ENCODE measurements at places on chromosomes 4 and X.

DNA sequence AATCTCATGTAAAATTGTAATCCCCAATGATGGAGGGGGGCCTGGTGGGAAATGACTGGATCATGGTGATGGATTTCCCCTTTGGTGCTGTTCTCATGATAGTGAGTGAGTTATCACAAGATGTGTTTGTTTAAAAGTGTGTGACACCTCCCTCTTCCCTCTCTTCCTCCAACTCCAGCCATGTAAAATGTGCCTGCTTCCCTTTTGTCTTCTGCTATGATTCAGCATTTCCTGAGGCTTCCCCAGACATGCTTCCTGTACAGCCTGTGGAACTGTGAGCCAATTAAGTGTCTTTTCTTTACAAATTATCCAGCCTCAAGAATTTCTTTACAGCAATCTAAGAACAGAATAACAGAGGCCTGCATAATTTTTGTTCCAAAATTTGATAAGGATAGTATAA is 85.2 kb downstream of the ANAPC10 start:
- peak; percentile 86 for DNase-seq

DNA sequence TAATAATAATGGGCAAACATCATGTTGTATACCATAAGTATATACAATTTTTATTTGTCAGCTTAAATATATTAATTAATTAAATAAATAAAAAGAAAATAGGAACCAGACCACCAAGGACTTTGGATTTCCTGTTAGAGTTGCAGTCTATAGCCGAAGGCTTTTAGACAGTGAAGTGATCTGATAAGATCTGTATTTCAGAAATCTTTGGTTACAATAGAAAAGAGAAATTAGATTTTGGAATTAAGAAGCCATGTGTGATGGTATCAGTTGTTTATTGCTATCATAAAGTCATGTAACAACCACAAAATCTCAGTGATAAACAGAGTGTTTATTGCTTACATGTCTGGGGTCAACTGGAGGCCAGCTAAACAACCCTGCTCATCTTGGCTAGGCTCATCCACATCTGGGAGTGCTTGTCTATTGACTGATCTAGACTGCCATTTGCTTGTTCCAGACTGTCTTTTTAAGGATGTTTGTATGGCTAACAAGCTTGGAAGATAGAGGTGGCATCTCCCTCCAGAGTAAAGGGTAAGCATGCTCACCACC is 142.1 kb upstream of the USP9X start:
- no peak for DNase-seq

DNA sequence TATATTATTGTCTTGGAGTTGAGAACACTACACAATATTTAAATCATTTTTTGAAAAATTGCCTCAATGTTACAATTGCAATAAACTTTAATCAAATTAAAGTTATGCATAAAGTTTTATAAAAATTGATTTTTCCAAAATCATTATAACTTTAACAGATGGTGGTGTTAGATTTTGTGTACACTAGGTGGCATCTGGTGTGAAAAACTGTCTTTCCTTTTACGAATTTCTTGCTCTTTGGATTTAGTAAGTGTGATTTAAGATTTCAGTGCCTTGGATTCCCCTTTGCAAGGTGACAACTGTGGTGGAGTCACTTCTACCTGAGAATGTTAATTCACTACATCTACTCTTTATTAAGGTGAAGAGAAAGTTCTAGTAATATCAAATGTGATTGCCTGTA is 91.6 kb downstream of the AREG start:
- no peak for DNase-seq

GRCh38 chrX:44747317-44747716 is 96.5 kb upstream of the DUSP21 start:
- no peak for DNase-seq

DNA sequence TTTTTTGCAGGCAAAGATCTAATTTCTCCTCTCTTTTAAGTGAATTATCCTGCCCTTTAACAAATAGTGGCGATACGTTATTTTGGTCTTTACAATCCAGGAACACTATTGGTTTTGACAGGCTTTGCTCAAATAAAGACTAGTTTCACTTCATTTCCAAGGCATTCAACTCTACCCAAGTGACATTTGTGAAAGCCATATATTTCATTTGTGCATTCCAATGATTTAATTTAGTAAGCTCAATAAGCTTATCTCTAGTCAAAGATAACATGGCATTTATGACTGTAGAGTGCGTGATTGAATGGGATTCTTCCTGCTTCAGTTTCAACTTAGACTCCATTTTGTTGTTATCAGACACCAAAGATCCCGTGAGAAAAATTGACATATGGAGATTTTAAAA is 959.8 kb downstream of the ADGRL3 start:
- no peak for DNase-seq

DNA sequence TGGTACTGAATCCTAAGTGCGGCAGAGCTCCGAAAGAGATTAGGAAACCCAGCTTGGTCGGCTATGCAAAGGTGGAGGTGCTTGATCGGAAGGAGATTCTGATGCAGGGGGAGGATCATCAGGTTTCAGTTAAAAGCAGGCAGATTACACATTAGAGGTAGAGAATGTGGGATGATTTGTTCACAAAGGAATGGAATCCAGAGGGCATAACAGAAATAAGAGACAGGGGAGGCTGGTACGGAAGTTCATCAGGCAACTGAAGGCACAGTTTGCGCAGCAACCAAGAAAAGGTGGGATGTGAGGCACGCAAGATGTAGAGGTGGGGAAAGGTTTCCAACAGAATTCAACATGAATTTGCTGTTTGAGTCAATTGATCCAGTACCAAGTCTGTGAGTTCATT is 424 bp upstream of the ZNF330 start:
- no peak for DNase-seq

DNA sequence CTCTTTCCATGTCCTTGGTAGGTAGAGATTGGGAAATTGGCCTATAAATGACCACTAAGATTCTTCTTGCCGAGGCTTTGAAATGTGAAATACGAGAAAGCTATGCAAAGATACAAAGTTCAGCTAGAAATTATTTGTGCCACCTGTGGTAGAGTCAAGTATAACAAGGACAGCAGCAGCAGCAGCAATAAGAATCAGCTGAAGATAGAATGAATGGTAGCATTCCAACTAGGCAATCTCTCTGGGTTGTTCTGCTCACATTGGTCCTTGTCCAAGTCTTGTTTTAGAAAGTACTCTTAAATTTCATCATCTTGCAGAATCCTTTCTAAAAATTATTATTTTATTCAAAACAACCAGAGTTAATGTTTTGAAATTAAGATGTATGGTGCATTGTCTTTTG is 67.8 kb upstream of the PCDH10 start:
- DNase-seq: no peak

- no peak for DNase-seq
These were observed 130.1 kb downstream of the MGST2 start for GRCh38 chr4:139795527-139796314.

DNA sequence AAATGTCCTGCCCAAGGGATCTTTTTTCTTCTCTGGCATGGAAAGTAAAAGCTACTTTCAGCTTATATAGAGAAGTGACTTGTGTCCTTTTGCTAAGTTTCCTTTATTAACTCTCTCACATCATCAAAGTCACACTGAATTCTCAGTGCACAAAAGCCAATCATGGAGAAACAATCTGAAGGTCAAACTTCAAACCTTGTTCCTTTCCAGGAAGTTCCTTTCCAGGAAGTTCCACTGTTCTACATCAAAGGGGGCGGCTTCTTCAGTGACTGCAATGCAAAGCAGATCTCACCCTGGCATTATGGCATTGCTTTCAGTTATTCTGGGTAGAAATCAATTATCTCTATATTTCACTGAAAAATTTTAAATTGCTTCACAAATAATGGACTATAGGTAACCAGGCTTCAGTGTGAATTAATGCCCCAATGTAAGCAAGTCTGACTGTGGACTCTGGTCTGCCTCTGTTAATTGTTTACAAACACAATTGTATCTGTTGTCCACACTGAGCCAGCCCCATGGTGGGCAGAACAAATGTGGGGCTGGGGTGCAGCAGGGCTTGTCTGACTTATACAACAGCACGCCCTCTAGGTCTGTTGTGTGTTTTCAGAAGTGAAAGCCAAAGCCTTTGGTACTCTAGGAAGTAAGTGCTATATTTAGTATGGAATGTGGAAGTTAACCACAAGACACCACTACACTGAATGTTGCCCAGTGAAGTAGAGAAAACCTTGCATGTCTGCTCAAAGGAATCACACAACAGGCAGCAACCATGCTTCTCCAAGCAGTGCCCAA is 98.8 kb downstream of the CDS1 start:
- DNase-seq: peak; percentile 36

- DNase-seq: no peak
These were observed 39.7 kb downstream of the CLDN2 start for GRCh38 chrX:106959901-106960300.

DNA sequence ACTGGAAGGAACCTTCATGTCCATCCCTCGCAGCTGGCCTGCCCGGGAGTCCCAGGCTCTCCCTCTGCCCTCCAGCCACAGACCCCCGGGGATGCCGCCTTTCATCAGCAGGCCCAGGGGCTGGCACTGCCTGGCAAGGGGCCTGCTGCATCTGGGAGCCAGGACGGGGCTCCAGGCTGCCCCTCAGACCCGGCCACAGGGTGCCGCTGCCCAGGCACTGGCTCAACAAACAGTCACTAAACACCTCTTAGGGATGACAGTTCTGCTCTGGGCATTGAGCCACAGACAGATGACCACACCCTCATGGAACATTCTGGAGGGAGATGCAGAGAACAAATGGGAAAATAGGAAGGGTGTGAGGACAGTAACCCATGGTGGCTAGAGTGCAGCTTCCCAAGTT is 109.3 kb downstream of the HMX1 start:
- no peak for DNase-seq

DNA sequence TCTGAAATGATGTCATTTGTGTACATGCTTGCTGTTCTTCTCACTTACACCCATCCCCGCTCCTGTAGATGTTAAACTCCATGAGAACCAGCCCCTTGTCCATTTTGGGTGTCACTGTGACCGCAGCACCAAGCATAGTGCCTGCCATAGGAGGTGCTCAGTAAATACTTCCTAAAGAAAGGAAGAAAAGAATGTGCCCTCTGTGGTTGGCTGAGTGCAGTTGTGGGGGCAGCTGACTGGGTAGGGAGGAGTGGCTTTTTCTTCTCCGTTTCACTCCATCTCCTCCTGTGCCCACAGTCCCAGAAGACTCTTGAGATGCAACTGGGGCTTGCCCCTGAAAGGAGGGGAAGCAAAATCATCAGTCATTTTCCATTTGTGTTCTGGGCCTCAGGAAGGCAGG is 25.5 kb downstream of the PHEX start:
- DNase-seq: no peak

GRCh38 chrX:118156254-118156952 is 39.8 kb upstream of the KLHL13 start:
- no peak for DNase-seq

DNA sequence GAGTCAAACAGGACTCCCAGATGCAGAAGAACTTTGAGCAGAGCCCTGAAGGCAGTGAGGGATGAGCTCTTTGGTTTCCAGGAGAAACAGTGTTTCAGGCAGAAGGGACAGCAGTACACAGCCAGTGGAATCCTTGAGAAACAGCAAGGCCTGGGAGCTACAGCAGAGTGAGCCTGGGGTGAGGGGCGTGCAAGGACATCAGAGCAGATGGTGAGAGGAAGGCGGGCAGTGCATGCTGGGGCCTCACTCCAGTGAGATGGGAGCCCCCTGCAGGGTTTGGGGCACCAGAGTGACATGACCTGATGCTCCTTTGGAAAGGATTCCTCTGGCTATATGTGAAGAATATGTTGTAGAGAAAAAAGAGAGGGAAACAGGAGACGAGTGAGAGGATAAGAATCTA is 98.1 kb upstream of the EGFL6 start:
- DNase-seq: no peak

- peak; percentile 16 for DNase-seq
These were observed 58.2 kb upstream of the ZNF157 start for GRCh38 chrX:47311932-47312774.

- DNase-seq: no peak
These were observed 84.5 kb downstream of the MAGEB17 start for GRCh38 chrX:16251782-16252181.

GRCh38 chr4:81594490-81595159 is 122.9 kb upstream of the RASGEF1B start:
- DNase-seq: no peak

DNA sequence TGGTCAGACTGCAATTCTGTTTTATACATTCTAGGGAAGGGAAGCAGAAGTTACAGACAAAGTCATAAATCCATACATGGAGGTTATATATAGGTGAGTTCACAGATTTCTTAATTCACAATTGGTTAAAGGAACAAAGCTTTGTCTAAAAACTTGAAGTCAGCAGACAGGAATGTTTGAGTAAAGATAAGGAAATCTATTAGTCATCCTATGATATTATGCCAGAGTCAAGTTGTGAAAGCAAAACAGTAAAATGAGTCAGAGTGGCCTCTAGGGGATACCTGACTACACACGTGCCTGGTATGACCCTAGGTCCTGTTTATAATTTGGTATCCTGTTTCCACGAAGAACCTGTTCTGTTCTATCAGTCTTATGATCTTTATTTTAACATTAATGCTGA is 31.5 kb downstream of the ACTRT1 start:
- no peak for DNase-seq

- no peak for DNase-seq
These were observed 45.4 kb upstream of the FTHL17 start for GRCh38 chrX:31117266-31117665.

- DNase-seq: no peak
These were observed 67.4 kb downstream of the DNAAF6 start for GRCh38 chrX:107273795-107274194.

- no peak for DNase-seq
These were observed 223.1 kb downstream of the KDR start for GRCh38 chr4:54902271-54902670.

DNA sequence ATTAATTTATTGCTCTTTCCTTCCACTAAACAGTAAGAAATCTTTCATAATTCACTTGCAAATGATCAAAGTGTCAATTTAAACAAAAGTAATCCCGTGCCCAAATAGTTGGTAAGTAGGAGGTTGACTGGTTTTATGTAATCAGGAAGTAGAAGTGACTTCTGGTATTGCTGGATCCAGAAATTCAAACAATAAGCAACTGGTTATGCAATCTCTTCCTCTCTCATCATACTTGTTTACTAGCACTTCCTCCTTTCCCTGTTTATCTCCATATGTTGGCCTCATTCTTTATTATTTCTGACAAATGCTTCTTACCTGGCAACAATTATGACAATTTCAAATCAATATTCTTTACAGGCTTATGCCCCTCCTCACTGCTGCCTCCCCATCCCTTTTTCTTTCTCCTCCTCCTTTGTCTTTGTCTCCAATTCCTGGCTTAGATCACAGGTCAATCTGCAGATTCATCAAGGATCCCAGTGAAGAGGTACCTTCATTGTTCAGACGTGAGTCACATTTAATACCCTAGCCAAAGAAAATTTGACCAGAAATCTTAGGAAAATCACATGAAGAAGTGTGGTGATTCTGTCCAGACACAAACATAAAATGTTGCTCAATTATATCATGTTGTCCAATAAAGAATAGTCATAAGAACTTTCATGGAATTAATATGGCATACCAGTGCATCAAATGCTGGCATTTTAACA is 323.2 kb upstream of the PCDH7 start:
- no peak for DNase-seq

DNA sequence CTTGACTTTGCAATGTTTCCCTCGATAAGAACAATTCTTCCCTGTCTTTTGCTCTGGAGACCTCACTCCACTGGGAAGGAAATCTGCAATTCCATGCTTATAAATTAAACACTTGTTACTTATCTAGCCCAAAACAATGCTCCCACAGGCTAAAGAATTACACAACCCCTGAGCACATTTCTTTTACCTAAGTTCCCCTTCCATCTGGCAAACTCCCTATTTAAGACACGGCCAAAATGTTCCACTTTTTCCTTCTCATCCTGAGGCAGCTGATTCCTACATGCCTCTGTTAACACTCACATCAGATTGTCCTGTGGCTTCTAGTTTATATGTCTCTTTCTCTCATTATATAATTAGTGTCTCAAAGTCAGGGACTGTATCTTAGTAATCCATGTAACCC is 211.7 kb downstream of the COX18 start:
- DNase-seq: no peak

GRCh38 chrX:53294024-53294648 is 12.8 kb upstream of the IQSEC2 start:
- DNase-seq: no peak

All from kidney capillary endothelial cell (primary cell).